ENCODE measurements at places on chromosomes 4 and X.

GRCh38 chr4:155780775-155781174, 22.0 kb downstream of the GUCY1B1 start:
- DNase-seq: no peak

DNA sequence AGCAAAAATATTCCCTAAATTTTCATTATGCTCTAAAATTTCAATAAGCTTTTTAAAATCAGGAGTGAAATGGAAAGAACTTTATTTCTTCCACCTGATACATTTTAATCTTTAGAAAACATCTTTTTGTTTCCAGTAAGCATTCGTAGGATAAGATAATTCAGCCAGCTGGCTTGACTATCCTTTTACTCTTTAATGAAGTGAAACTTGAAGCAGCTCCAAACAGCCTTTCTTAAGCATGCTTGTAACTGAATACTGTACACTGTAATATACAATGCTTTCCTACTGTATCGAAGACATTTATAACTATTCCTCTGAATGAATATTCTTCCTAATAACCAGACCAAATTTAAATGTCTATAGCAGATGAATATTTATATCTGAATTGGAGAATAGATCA, 98.8 kb downstream of the KLHL4 start:
- no peak for DNase-seq

DNA sequence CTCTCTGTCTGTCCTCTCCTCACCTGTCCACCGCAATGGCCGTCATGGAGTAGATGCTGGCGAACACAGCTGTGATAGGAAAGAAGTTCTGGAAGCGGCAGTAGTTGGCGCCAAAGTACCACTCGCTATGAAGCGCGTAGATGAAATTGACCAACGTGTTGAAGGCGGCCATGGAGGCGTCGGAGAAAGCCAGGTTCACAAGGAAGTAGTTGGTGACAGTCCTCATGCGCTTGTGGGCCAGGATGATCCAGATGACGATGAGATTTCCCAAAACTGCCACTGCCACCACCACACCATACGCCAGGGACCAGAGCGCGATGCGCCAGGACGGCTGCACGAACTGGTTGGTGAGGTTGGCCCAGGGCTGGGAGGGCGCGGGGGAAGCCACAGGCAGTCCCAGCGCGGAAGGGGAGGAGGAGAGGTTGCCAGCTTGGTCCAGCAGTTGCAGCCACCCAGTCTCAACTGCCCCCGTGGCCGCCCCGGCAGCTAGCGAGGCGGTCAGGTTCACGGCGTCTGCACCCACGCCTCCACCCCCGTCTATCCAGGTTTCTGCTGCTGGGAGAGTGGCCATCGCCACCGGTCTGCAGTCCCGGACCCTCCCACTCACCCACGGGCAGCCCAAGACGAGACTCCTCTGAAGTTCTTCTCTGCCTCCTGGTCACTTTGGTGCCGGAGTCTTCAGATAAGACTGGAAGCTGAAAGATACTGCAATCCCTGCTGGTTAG, 518 bp downstream of the TACR3 start:
- DNase-seq: no peak

- DNase-seq: no peak
Measured at GRCh38 chr4:166724369-166724768, 509.9 kb downstream of the SPOCK3 start.

DNA sequence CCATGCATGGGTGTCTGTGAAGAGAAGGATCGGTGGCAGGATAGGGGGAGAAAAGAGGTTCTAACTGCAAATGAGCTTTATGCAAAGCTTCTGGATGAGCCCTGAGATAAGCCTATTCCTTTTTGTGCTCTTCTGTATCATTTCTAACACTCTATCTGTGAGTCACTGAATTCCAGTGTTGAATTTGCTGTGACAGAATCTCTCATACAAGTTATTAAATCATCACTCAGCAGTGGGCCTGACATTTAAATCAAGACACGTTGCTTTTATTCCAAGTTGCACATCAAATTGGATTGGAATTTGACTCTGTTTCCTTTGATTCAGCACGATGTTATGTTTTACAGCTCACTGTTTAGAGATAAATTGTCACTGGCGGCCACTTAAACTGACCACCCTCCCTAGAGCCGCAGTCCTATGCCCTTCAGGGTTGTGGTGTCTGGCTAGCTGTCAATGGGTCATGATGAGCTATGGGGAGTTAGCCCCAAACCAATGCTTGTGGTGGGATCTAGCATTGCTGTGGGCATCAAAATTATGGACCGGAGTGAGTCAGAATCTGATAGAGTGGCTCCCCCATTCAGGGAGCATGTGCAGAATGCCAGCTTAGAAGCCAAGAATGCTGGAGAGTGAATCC, 42.7 kb downstream of the LHFPL1 start:
- no peak for DNase-seq

DNA sequence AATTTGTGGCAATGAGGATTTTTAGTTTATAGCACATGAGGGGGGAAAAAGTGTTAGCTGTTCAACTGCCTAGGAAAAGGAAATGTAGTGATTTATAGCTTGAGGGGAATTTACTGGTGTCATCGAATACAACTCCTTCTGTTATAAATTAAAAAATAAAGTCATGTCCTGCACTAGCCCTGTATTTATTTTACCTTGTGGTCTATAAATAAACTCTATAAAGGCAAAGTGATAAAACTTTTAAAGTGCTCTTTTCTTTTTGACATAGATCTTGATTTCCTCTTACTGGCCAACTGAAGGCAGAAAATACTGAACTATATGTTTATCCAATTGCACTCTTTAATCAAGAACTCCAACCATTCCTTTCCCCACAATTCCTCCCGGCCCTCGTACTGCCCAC, 672.1 kb upstream of the SLIT2 start:
- DNase-seq: no peak

DNA sequence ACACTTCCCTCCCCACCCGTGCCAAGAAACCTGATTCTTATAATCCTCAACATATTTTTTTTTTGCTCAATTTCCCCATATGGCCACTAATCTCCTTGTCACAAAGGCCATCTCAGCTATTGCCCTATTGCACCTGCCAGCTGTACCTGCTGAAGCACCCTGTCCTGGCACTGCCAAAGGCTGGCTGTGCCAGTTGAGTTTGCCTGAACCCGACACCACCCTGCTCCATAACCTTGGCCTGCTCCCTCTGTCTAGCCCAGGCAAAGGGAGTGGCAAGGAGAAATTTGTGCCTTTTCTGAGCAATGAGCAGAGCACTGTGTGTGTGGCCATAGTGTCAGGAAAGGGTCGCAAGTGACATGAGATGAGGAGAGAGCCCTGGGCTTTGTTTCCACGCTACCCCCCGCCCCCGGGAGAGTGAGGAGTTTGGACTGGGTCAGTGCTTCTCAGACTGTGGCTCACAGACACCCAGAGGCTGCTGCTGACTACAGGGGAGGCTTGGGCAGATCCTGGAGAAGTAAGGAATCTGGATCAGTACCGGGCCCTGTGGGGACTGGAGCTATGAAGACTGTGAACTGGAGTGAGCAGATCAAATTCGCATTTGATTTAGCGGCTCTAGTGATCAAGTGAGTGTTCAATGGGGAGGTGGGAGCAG, 42.2 kb upstream of the HMGB3 start:
- DNase-seq: no peak

DNA sequence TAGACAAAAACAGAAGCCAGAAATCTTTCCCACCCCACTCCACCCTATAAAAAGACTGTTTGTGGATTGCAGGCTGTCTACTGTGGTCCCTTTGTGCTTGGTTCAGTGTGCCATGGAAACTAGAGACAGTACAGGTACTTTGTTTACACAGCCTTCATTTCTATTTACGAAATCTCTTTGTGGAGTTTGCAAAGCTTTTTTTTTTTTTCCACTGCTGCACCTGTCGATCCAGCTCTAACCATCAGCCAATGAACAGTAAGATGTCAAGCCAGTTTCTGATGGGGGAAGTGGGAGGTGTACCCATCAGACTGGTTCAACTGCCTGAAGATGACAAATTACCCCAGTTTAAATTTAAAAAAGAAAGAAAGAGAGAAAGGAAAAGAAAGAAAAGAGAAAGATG, 20.2 kb upstream of the LRBA start:
- no peak for DNase-seq

GRCh38 chr4:10063544-10064300, 42.4 kb upstream of the SLC2A9 start:
- no peak for DNase-seq

- no peak for DNase-seq
Measured at GRCh38 chr4:129490516-129490915, 394.6 kb downstream of the C4orf33 start.

DNA sequence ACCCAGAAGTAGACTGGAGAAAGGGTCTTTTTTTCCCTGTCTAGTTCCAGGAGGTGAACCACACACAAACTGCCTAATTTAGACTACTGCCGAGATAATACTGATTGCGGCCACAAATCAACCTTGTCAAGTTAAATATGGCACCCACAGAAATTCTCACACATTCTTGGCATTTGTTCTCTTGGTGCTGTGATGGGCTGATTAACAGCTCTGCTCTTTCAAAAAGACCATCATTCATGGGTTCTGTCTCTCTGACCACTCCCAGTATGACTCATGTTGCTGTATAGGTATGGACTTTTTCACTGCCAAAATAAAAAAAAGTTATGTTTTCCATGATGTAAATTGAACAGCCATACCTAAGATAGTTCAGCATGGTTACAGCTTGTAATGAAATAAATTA, 1003.5 kb upstream of the LCORL start:
- no peak for DNase-seq

- DNase-seq: no peak
Measured at GRCh38 chr4:78058591-78059523, 1.7 kb downstream of the FRAS1 start.

DNA sequence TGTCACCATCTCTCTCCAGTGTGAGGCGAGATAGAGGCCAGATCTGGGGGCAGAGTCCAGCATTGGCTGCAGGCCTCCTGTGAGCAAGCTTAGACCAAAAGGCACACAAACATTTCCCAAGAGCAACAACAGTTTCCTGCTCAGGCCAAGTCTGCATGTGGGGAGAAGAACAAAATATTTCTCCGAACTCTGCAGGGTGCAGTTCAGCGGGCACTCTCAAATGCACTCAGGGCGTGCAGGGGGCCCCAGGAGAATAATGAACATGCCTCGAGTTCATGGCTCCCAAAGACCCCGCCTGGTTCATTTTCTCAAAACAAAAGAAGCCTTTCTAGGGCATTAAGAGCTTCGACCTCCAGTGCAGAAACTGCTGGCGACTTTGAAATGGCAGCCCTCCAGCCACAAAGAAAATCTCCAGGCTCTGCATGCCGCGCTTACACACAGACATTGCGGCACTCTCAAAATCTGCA, 57.8 kb upstream of the HELT start:
- DNase-seq: no peak

- DNase-seq: no peak
Measured at GRCh38 chr4:5204781-5205180, 153.5 kb downstream of the STK32B start.

- no peak for DNase-seq
Measured at GRCh38 chr4:4269856-4270255, 20.1 kb downstream of the LYAR start.

- DNase-seq: no peak
Measured at GRCh38 chrX:18861511-18861910, 122.4 kb downstream of the PHKA2 start.

DNA sequence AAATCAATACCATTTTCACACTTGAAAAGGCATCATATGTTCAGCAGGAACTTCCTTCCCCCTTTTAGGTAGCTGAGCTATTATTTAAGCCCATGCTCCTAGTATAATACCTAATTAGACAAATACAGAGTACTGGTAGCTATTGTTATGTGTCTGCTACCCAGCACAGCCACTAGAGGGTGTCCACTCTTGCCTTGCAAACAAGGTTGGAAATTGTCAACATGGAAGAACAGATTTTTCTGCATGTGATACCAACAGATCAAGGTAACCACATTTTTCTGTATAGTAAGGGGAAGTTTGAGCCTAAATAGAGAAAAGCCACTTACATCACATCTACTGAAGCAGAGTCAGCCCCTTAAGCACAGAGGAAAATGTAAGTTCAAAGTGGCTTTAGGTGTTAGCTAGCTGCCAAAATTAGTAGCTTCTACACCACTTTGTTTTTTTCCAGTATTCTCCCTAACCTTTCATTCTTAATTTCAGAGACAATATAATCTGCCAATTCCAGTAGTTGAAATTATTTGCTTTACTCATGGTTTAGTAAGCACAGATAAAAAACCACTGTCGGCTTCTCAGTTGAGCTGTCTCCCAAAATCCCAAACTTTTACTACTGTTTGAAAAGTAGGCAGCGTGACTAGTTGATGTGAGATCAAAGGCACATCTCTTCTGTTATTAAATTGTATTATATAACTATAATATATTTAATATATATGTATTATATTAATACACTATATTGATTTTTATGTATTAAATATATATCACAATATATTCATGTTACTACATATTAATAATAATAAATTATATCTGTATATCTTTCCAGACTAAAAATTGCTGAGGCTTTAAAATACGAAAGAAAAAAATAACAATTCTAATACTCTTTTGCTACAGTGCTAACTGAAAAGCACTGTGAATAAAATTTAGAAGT, 38.2 kb downstream of the EDNRA start:
- DNase-seq: peak; percentile 21

- no peak for DNase-seq
Measured at GRCh38 chrX:138709886-138710791, 1.4 kb downstream of the FGF13 start.

DNA sequence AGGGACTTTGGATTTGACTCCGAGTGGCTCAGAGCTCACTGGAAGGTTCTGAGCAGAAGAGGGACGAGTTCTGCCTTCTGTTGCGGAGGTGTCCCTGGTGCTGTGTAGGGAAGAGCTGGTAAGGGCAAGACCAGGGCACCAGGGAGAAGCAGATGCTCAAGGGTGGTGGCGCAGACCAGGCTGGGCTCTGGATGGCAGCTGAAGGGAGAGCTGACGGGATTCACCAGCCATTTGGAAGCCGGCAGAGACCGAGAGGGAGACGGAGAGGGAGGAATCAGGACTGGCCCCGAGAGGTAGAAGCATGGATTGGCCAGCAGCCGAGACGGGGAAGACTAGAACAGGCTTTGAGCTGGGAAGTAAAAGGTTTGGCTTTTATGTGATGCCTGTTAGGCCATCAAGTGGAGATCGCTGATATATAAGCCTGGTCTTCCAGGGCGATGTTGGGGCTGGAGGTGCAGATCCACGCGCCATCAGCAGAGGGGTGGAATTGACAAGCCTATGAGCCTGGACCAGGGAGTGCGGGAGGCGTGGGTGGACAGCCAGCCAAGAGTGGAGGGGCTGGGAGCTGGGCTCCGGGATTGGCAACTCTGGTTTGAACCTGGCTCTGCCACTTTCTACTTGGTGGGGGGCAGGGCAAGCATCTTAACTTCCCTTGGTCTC, 43.4 kb downstream of the ADRA2C start:
- no peak for DNase-seq

DNA sequence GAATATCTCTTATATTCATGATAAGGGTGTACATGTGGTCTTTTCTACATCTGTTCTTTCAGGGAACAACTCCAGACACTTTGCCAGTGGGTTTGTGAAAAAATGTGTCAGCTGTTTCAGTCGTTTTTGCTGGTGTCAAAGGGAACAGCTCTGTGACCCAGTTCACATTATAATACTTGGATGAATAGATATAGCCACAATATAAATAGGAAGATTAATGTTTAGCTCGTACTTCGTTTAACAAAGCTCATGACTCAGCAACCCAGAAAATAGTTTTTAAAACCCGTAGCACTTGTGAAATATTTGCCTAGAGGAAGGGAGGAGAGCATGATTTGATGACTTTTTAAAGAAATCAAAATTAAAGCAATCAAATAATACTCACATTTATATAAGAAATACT, 7.9 kb downstream of the LIAS start:
- DNase-seq: no peak

GRCh38 chr4:128946916-128947315, 137.4 kb downstream of the JADE1 start:
- DNase-seq: no peak
